ENCODE measurements at places on chromosomes 13 and 19.
A peak's percentile ranks its signal among the peaks of the same experiment; 100 is the strongest.

DNA sequence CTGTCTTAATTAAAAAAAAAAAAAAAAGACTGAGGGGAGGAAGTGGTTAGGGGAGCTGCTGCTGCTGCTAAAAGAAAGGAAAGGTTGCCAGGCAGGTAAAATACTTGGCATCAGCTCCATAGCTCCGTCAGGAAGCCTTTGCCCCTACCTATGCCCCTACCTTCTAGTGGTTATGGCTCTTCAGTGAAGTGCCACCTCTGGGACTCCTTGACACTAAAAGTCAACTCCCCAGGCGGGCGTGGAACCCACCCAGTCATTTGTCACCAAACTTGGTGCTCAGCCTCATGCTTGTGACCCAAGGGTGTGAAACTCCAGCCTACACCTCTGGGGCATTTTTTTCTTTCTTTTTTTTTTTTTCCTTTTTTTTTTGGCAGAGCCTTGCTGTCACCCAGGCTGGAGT is 4.9 kb upstream of the NECTIN2 start:
- no peaks in the 10 kb centered on the region for H3K36me3 ChIP-seq
- H3K4me1 ChIP-seq, result peaks cover 14% of the 10 kb centered on the region
- H3K27ac ChIP-seq, result no peak overlapping the region
- H3K27me3 ChIP-seq, result peaks cover 16% of the 10 kb centered on the region
- no peak overlapping the region for H3K4me3 ChIP-seq
- DNase-seq, result no peak

DNA sequence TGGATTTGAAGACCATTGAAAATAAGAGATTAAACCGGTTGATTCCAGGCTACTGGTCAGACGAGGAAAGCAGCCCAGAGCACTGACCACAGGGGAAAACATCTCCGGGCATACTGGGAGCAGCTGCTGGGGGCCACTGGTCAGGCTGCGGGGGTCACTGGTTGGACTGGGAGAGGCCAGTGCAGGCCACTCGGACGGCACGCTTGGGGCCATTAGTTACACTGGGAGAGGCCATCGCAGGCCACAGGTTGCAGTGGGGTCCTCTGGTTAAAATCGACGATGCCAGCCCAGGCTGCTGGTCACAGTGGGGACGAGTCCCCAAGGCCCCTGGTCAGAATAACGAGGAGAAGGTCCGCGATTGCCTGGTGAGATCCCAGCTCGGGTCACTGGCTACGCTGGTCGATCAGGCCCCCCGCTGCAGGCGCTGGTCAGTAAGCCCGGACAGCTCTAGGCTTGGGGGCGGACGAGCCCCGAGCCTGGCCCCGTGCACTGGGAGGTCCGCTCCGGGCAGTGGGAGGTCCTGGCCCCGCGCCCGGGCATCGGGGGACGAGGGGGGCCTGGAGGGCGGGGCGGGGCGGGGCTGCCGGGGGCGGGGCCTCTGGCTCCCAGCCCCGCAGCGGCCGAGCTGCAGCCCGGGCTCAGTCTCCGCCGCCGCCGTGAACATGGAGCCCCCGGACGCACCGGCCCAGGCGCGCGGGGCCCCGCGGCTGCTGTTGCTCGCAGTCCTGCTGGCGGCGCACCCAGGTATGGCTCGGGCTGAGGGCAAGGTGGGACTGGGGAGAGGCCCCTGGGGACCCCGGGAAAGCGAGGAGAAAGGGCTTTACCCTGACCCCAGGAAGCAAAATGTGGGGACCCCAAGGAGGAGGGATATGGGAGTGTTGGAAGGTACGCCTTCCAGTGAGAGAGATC is at the start of gene BCAM:
BCAM (plus strand) TSS at position 641 of the 909 bp plus-strand sequence; CDS start at position 663, 22 bp downstream.
- peaks cover 34% of the 10 kb centered on the region for H3K27me3 ChIP-seq
- DNase-seq, result peak; percentile 37
- H3K36me3 ChIP-seq, result no peaks in the 10 kb centered on the region
- H3K4me3 ChIP-seq, result no peak within 1 kb of the TSS

- DNase-seq, result no peak
- H3K4me3 ChIP-seq, result no peak overlapping the region
- peaks cover 11% of the 10 kb centered on the region for H3K4me1 ChIP-seq
- no peaks in the 10 kb centered on the region for H3K27me3 ChIP-seq
- H3K36me3 ChIP-seq, result no peaks in the 10 kb centered on the region
These were observed 4.8 kb downstream of the MEGF8 start for GRCh38 chr19:42330241-42330711.

GRCh38 chr13:58051807-58052375 is 420.3 kb downstream of the PCDH17 start:
- H3K27ac ChIP-seq, result no peak overlapping the region
- no peaks in the 10 kb centered on the region for H3K36me3 ChIP-seq
- DNase-seq, result no peak
- H3K27me3 ChIP-seq, result no peaks in the 10 kb centered on the region

GRCh38 chr19:47020132-47020805 is 632 bp downstream of the NPAS1 start:
- H3K27ac ChIP-seq, result no peak overlapping the region
- peak; percentile 34 for DNase-seq
- peaks cover 12% of the 10 kb centered on the region for H3K4me1 ChIP-seq
- peaks cover 56% of the 10 kb centered on the region for H3K27me3 ChIP-seq
- no peaks in the 10 kb centered on the region for H3K36me3 ChIP-seq

DNA sequence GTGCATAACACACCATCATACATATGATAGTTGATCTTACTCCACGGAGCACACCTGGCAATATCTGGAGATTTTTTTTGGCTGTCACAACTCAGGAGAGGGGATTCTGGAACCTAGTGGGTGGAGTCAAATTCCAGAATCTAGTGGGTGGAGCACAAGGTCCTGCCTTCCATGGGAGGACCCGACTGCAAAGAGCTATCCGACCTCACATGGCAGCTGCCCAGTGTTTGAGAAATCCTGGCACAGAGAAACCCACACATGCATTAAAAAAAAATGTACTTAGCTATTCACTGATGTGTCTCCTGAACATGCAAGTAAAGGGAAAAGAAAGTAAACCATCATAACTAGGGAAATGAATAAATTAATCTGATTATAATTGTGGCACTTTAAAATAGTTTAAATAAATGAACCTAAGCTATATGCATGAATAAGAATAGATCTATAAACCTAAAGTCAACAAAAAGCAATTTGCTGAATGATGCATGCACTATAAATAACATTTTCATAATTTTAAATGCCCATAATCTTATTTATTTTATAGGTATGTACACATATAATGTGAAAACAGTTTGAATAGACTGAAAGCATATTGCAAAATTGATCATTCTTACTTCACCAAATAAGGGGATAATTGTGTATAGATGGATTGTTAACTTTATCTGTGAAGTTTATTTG is 300.3 kb downstream of the MYO16 start:
- no peak for DNase-seq
- H3K4me3 ChIP-seq, result no peak overlapping the region
- H3K27me3 ChIP-seq, result peaks cover 11% of the 10 kb centered on the region
- no peak overlapping the region for H3K27ac ChIP-seq
- H3K4me1 ChIP-seq, result no peaks in the 10 kb centered on the region

GRCh38 chr13:105089858-105090643 is 1445.4 kb downstream of the EFNB2 start:
- H3K27ac ChIP-seq, result no peak overlapping the region
- no peaks in the 10 kb centered on the region for H3K36me3 ChIP-seq
- no peak for DNase-seq
- H3K27me3 ChIP-seq, result peaks cover 11% of the 10 kb centered on the region
- H3K4me3 ChIP-seq, result no peak overlapping the region

DNA sequence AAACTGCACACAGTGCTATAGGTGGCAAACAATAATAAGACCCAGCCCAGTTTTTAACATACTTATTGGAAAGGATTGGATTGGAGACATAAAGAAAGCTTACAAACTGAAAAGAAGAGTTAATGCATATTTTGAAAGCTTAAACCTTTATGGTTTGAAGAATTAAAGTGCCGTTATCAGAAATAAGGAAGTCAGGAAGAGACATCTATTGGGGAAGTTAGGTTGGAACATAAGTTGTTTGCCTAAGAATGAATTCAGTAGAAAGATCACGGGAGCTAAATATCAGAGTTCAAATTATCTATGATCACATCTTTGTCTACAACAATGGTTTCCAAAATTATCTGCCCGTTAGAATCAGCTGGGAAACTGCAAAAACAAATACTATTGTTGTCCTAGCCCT is 767.9 kb downstream of the PCDH9 start:
- no peaks in the 10 kb centered on the region for H3K36me3 ChIP-seq
- no peak for DNase-seq
- no peaks in the 10 kb centered on the region for H3K27me3 ChIP-seq
- H3K4me3 ChIP-seq, result no peak overlapping the region

DNA sequence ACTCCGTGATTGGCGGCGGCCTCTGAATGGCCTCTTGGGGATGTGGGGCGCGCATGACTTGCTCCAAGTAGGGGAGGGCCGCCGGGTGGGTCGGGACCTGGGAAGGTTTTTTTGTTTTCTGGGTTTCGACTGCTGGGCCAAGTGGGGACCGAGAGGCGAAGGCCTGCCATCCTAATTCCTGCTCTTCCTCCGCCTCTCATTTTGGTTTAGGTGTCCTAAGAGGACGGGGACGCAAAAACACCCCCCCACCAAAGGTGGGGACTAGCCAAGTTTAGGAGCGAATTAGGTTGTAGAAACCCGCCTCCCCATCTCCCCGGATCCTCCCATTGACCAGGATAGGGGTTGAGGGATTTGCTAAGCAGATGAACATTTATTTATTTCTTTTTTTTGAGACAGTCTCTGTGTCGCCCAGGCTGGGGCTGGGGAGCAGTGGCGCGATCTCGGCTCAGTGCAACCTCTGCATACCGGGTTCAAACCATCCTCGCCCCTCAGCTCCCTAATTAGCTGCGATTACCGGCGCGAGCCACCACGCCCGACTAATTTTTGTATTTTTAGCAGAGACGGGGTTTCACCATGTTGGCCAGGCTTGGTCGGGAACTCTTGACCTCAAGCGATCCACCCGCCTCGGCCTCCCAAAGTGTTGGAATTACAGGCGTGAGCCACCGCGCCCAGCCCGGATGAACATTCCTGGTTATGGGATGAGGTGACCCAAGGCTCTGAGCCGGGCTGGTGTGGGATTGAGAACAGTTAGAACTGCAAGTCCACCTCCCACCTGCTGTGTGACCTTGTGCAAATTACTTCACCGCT is 838 bp downstream of the PPP2R1A start:
- H3K4me1 ChIP-seq, result peaks cover 47% of the 10 kb centered on the region
- H3K27me3 ChIP-seq, result no peaks in the 10 kb centered on the region
- peak overlapping the region; percentile 97 for H3K4me3 ChIP-seq
- peaks cover 58% of the 10 kb centered on the region for H3K36me3 ChIP-seq
- peak overlapping the region; percentile 100 for H3K27ac ChIP-seq

DNA sequence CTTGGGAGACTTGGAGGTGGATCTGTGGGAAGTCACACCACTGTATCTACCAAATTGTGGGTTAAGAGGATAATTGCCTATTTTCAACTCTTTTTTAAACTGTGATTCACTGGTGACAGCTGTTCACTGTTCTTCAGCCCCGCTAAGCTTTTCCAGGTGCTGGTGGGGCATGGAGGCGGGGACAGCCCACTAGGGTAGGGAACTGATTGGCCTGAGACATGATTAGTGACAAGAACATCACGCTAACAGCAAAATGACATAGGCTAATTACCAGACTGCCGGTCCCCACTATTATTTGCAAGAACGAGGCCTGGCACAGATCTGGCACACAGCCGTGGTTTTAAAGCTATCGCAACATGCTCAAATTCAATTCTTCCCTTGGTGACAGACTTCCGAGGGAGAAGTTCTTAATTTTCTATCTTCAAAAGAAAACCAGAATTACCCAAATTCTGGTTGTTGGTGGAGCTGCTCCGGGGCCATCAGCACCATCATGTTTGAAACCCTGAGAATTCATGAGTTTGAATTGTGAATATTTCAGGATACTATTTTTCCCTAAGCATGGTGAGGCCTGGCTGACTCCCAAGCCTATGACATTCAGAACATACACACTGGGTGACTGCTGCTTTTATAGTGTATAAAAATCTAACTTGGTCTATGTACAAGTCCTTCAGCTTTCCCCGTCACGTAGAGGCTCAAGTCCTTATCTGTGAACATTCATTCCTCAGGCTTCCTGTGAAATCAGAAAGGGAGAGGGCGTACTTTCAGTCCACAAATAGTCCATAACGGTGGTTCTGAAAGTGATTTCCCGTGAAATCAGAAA is 17.9 kb downstream of the DOCK9 start:
- no peak for DNase-seq
- H3K27me3 ChIP-seq, result no peaks in the 10 kb centered on the region
- peaks cover 24% of the 10 kb centered on the region for H3K4me1 ChIP-seq
- no peak overlapping the region for H3K4me3 ChIP-seq
- peaks cover 9% of the 10 kb centered on the region for H3K36me3 ChIP-seq

- peaks cover 12% of the 10 kb centered on the region for H3K4me1 ChIP-seq
- H3K4me3 ChIP-seq, result no peak overlapping the region
- no peaks in the 10 kb centered on the region for H3K36me3 ChIP-seq
- no peak for DNase-seq
These were observed 5.8 kb upstream of the PAK4 start for GRCh38 chr19:39119830-39120229.

GRCh38 chr13:113364901-113365582 is 1.1 kb upstream of the GRTP1 start:
- peaks cover 38% of the 10 kb centered on the region for H3K27me3 ChIP-seq
- no peak overlapping the region for H3K27ac ChIP-seq
- H3K36me3 ChIP-seq, result no peaks in the 10 kb centered on the region
- H3K4me3 ChIP-seq, result peak overlapping the region; percentile 29
- DNase-seq, result no peak

DNA sequence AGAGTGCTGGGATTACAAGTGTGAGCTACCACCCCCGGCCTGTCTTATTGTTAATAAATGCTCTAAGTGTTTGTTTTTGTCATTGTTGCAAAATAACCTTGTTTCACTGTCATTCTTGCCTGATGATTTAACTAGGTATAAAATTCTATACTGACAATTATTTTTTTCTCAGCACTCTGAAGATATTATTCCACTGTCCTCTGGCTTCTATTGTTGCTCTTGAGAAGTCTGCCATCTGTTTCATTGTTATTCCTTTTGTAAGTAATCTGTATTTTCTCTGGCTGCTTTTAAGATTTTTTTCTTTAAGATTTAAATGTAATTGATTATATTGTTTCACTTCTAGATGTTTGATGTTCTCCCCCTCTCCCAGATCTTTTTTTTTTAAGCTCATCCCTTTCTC is 17.6 kb downstream of the ZNF420 start:
- no peaks in the 10 kb centered on the region for H3K4me1 ChIP-seq
- no peak overlapping the region for H3K27ac ChIP-seq
- DNase-seq, result no peak
- no peaks in the 10 kb centered on the region for H3K27me3 ChIP-seq

DNA sequence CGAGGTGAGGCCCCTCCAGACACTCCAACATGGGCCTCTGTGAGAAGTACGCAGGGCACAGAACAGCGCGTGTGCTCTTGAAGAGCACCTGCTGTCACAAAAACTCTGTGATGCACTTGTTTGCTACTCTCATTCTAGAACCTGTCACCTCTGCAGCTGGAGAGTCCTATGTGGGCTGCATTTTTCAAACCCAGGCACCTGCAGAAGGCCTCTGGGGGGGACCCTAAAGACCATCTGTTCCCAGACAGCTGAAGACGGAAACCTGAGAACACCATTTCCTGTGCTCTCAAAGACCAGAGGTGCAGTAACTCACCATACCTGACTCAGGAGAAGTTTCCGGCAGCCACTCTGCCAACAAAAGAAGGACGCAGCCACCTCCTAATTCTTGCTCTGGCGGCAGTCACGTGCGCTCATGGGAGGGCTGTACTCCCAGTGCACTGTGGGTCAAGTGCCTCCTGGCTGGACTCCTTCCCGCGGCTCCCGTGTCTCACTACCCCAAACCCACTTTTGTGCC is 28.1 kb downstream of the RANBP3 start:
- H3K27me3 ChIP-seq, result no peaks in the 10 kb centered on the region
- peaks cover 90% of the 10 kb centered on the region for H3K36me3 ChIP-seq
- peaks cover 88% of the 10 kb centered on the region for H3K4me1 ChIP-seq
- peak overlapping the region; percentile 56 for H3K4me3 ChIP-seq
- DNase-seq, result peak; percentile 54
- H3K27ac ChIP-seq, result peak overlapping the region; percentile 96

All from activated T-cell treated with anti-CD3 and anti-CD28 coated beads, Interleukin-2, amount 50 U/mL, for 24 hours (primary cell).